ENCODE measurements at places on chromosomes 3 and 15.

GRCh38 chr3:179182902-179183301, 34.7 kb downstream of the PIK3CA start:
- no peak for DNase-seq

DNA sequence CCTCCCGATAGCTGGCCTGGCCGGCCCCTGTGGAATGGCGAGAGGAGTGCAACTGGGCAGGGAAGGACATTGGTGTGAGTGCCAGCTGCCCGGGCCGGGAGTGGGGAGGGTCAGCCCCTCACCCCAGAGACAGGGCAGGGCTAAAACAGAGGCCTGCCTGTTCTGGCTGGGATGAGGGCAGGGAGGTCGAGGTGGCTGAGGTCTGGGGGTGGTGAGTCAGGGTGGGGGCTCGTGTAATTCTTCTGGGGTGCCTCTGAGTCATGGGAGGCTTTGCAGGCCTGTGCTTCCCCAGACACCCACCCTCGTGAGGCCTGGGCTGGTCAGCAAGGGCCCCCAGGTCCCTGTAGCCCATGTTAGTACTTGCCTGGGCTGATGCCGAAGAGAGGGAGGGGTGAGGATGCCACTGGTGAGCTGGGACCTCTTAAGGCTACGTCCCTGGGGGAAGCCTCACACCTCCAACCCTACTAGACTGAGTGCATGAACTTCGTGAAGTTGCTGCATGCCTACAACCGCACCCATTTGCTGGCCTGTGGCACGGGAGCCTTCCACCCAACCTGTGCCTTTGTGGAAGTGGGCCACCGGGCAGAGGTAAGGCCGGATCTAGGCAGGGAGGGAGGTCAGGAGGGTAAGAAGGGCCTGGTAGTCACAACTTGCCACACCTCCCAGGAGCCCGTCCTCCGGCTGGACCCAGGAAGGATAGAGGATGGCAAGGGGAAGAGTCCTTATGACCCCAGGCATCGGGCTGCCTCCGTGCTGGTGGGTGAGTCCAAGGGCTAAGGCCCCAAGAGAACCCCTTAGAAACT, 1.7 kb downstream of the SEMA3B start:
- no peak for DNase-seq

GRCh38 chr3:133380481-133381225, 19.2 kb upstream of the BFSP2 start:
- no peak for DNase-seq

GRCh38 chr15:72237853-72238224, 6.8 kb upstream of the PKM start:
- DNase-seq = no peak

- DNase-seq = no peak
These were observed 217.3 kb upstream of the P2RY1 start for GRCh38 chr3:152617609-152618008.

GRCh38 chr3:173411375-173411973, 13.9 kb downstream of the NLGN1 start:
- no peak for DNase-seq

DNA sequence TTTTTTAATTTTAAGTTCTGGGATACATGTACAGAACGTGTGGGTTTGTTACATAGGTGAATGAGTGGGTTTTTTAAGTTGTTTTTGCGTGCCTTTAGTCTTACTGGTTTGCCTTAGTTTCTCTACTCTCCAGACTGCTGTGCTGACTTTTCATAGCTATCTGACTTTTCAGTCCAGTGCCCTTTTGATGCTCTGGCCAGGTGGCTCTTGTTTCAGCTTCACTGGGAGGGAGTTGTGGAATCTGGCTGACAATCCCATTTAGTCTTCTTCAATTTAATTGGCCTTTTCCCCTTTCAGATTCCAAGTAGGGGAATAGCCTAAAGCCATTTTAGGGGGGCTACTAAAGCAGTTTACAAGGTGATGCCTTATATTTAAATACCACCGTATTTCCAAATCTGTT, 30.1 kb downstream of the FNDC3B start:
- no peak for DNase-seq

GRCh38 chr15:93035953-93036810, 52.8 kb downstream of the RGMA start:
- DNase-seq = peak; percentile 45
